ENCODE measurements at places on chromosomes 12 and 14. TPM values are rescaled to one million over a fixed set of nuclear protein-coding genes. Genes with fewer than 3 reads are reported as not detected.

INHBC gene
- 0.13 TPM for total RNA-seq

DNA sequence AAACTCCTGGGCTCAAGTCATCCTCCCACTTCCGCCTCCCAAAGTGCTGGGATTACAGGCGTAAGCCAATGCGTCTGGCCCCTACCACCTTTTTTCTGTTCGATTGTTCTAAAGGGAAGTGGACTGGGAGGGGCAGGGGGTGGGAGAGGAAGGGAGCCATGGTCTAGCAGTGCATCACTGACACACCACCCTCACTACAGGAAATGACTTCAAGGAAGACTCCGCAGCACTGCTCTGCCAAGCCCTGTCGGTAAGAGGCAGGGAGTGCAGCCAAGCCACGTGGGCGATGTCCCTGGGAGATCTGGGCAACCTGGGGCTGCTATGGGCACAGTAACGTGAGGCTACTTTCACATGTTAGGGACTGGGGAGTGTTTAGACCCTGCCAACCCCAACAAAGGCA lies 18.0 kb downstream of the LRRC74A start:
- no peaks in the 10 kb centered on the region for H3K27me3 ChIP-seq
- H3K36me3 ChIP-seq, result no peaks in the 10 kb centered on the region

GRCh38 chr12:56151672-56152131 lies 685 bp upstream of the MYL6B start:
- H3K4me1 ChIP-seq, result peaks cover 15% of the 10 kb centered on the region
- H3K36me3 ChIP-seq, result no peaks in the 10 kb centered on the region
- H3K27me3 ChIP-seq, result no peaks in the 10 kb centered on the region
- peak overlapping the region; percentile 95 for H3K27ac ChIP-seq
- H3K4me3 ChIP-seq, result peak overlapping the region; percentile 84

GRCh38 chr14:85316701-85317410 lies 213.1 kb upstream of the FLRT2 start:
- no peak overlapping the region for H3K27ac ChIP-seq
- no peaks in the 10 kb centered on the region for H3K36me3 ChIP-seq
- no peaks in the 10 kb centered on the region for H3K4me1 ChIP-seq
- no peaks in the 10 kb centered on the region for H3K27me3 ChIP-seq

GRCh38 chr14:24313913-24314312 lies 2.6 kb downstream of the LTB4R start:
- no peak overlapping the region for H3K4me3 ChIP-seq
- no peaks in the 10 kb centered on the region for H3K36me3 ChIP-seq
- no peak for DNase-seq
- peaks cover 29% of the 10 kb centered on the region for H3K4me1 ChIP-seq
- no peak overlapping the region for H3K27ac ChIP-seq

- H3K4me3 ChIP-seq, result no peak overlapping the region
- no peak overlapping the region for H3K27ac ChIP-seq
- DNase-seq, result no peak
- H3K36me3 ChIP-seq, result no peaks in the 10 kb centered on the region
- H3K27me3 ChIP-seq, result no peaks in the 10 kb centered on the region
These were observed 491 bp upstream of the NR2C1 start for GRCh38 chr12:95073698-95074520.

DNA sequence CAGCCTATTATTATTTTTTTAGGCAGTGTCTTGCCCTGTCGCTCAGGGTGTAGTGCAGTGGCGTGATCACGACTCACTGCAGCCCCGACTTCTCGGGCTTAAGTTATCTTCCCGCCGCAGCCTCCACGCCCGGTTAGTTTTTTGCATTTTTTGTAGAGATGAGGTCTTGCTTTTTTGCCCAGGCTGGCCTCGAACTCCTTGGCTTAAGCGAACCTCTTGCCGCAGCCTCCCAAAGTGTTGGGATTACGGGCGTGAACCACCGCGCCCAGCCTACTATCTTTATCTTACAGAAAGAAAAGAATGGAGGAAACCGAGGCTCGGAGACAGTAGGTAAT lies 507 bp upstream of the PTPN11 start:
- no peak for DNase-seq
- peak overlapping the region; percentile 97 for H3K4me3 ChIP-seq
- no peaks in the 10 kb centered on the region for H3K36me3 ChIP-seq
- peak overlapping the region; percentile 89 for H3K27ac ChIP-seq

RFX4 gene
- not detected for total RNA-seq

HOMEZ gene
- 15.2 TPM for total RNA-seq

- no peak overlapping the region for H3K27ac ChIP-seq
- H3K27me3 ChIP-seq, result no peaks in the 10 kb centered on the region
- H3K36me3 ChIP-seq, result no peaks in the 10 kb centered on the region
- no peaks in the 10 kb centered on the region for H3K4me1 ChIP-seq
These were observed 55.3 kb downstream of the TNFAIP2 start for GRCh38 chr14:103178521-103178920.

KRT73 gene
- total RNA-seq, result not detected

LAG3 gene
- total RNA-seq, result 5.2 TPM

DNA sequence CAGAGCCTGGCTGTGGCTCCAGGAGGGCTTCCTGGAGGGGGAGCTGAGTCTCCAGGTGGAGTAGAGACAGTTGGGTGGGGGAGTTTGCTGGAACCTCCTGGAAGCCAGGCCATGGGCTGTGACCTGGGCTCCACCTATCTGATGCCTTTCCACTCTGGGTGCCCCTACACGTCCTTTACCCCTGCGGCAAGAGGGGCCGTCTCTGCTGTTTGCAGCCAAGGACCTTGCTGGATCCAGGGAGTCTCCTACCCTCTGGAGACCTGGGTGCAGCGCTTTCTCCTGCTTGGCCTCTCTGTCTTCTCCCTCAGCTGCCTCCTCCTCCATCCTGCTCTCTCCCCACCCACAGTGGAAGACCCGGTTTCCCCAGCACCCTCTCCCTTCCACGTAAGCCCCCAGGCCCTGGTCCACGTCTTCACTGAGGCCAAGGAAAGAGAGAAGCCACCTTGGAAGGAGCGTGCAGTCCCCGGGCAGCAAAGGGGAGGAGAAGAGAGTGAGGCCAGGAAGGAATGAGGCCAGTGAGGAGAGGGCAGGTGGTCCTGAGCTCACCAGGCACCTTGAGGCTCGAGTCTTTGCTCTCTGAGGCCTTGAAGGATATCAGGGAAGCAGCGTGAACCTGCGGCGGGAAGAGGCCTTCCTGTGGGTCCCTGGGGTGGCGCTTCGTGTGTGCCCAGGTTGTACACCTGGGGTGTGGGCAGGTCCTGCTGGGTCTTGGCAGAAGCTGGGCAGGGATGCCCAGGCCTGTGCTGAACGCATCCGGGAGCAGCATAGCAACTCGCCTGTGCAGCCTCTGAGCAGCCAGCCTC lies 294.3 kb upstream of the RTL1 start:
- no peak overlapping the region for H3K4me3 ChIP-seq
- no peaks in the 10 kb centered on the region for H3K36me3 ChIP-seq
- H3K27ac ChIP-seq, result no peak overlapping the region
- no peak for DNase-seq
- no peaks in the 10 kb centered on the region for H3K4me1 ChIP-seq

BATF gene
- 107 TPM for total RNA-seq

GRCh38 chr12:131598717-131599116 lies 112.2 kb upstream of the SFSWAP start:
- H3K27me3 ChIP-seq, result no peaks in the 10 kb centered on the region
- no peak overlapping the region for H3K27ac ChIP-seq
- H3K4me3 ChIP-seq, result no peak overlapping the region

- H3K27me3 ChIP-seq, result no peaks in the 10 kb centered on the region
- no peak for DNase-seq
- no peak overlapping the region for H3K27ac ChIP-seq
- H3K4me1 ChIP-seq, result no peaks in the 10 kb centered on the region
- H3K36me3 ChIP-seq, result no peaks in the 10 kb centered on the region
These were observed 63.4 kb downstream of the DACT1 start for GRCh38 chr14:58701156-58701555.

DNA sequence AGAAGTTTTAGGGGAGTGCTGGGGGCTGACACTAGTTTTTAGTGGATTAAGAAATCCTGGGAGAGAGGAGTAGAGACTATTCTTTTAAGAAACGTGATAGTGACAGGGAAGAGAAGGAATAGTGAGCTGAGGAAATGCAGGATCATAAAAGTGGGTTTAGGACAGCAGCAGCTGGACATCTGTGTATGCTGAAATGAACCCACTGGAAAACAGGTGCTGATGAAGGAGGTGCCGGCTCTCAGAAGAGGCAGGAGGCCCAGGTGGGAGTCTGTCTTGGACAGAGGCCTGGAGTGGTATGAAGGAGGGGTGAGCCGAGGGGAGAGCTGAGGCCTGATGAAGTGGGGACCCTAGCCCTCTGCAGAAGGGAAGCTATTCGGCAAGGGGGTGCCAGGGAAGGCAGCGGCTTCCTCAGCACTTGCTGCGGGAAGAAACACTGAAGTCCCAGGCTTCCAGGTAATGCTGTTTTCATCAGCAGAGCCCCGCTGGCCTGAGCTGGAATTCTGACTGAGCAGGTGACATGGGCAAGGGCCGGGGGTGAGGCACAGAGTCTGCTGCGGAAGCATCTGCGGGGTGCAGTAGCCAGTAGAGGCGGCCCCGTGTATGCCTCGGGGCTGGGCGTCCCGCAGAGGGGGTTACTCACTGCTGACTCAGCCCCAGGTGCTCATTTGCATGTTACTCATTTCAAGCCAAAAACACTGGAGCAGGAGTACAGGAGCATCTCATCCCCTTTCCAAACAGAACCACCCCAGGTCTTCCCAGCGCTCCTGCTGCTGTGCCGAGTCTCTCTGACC lies 89.7 kb downstream of the TMCC3 start:
- H3K36me3 ChIP-seq, result no peaks in the 10 kb centered on the region
- H3K27ac ChIP-seq, result peak overlapping the region; percentile 15
- H3K4me1 ChIP-seq, result peaks cover 27% of the 10 kb centered on the region
- H3K4me3 ChIP-seq, result no peak overlapping the region
- H3K27me3 ChIP-seq, result no peaks in the 10 kb centered on the region
- peak; percentile 36 for DNase-seq

DPY19L2 gene
- total RNA-seq, result 0.24 TPM

- no peak for DNase-seq
- H3K4me1 ChIP-seq, result no peaks in the 10 kb centered on the region
- H3K4me3 ChIP-seq, result no peak overlapping the region
These were observed 17.1 kb downstream of the NUBPL start for GRCh38 chr14:31578266-31578665.

TMEM119 gene
- not detected for total RNA-seq

DNA sequence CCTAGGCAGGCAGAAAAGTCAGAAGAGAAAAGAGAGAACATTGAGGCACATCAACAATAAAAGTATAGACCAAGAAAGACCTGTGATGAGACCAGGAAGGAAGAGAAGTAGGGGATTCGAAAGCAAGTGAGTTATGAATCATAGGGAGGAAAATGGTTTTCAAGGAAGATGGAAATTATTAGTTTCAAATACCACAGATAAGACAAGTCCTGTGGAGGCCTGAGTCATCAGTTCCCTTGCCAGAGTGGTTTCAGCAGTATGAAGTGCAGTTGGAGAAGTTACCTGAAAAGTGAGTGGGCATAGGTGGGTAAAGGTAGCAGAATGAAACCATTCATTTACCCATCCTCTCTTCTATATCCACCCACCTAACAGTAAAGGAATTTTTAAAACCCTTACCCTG lies 25.2 kb upstream of the TSPAN8 start:
- H3K27ac ChIP-seq, result no peak overlapping the region
- H3K4me3 ChIP-seq, result no peak overlapping the region
- no peaks in the 10 kb centered on the region for H3K36me3 ChIP-seq
- no peaks in the 10 kb centered on the region for H3K27me3 ChIP-seq

- H3K36me3 ChIP-seq, result no peaks in the 10 kb centered on the region
- H3K4me1 ChIP-seq, result no peaks in the 10 kb centered on the region
- no peak overlapping the region for H3K4me3 ChIP-seq
- no peak overlapping the region for H3K27ac ChIP-seq
- DNase-seq, result no peak
- no peaks in the 10 kb centered on the region for H3K27me3 ChIP-seq
These were observed 1128.3 kb upstream of the FLRT2 start for GRCh38 chr14:84401631-84402030.

All from GM12878 (cell line).